ENCODE measurements at places on chromosomes 1 and 21.

- no peak for DNase-seq
Measured at GRCh38 chr1:24702511-24703293, 42.5 kb upstream of the CLIC4 start.

DNA sequence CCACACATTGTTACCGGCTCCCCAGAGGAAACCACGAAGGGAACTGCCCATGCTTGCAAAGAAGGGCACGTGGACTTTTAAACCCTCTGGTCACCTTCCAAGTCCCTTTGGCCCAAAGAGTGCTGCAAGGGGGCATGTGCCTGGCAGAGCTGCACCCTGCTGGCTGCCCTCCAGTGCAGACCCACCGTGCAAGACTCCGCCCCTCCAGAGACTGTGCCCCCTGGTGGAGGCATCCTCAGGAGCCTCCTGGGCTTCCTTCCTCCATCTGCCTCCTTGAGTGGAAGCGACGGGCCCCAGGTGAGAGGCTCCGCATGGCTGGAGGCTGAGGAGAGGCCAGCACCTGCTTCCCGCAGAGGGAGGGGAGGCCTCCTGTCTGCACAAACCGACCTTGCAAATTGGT is 100.6 kb downstream of the CRYAA start:
- DNase-seq: no peak

- no peak for DNase-seq
Measured at GRCh38 chr1:10399444-10399941, 629 bp downstream of the PGD start.

- DNase-seq: no peak
Measured at GRCh38 chr1:164613176-164613575, 54.2 kb downstream of the PBX1 start.

DNA sequence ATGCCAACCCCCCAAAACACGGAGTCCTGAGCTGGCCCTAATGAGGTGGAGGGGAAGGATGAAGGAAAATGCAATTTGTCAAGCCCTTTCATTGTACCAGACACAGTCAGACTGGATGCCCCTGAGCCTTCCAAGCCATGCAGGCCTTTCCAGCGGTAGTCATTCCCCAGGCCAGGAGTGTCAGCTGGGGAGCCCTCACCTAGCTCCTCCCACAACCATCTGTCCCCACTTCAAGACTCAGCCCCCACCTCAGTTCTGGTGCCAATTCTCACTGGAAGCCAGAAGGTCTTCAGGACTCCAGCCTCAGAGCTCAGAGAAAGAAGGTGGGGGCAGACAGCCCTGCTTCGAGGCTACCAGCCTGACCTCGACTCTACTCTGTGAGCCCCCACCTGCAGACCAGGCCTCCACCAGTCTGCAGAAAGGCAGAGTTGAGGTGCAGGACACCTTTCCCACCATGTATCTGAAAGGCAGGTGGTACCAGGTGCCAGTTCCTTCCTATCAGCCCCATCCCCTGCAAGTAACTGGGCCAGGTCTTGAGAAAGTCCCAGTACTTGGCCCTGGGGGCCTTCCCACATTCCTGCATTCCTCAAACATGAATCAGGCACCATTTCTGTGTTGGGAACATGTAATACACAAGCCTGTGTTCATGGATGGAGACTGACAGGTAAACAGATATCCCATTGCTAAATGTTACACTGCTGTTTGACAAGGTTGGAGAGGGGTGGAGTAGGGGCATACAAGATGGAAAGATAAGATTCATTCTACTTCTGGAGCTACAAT is 180.6 kb upstream of the EDN2 start:
- no peak for DNase-seq

DNA sequence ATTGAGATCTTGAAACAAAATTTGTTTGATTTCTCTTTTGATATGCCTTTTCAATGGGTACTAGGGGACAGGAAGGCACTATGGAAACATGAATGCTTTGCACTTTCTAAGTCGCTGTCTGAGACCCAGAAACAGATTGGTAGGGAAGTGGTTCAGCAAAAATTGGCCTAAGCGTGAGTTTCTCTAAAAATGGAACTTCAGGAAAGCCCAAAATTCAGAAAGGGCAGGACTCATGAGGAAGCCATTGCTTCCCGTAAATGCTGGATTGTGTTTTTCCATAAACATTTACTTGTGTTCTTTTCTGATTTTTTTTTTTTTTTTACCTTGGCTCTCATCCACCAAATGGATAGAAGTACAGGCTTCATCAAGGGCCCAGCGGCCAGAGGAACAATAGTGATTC is 123.7 kb upstream of the ATP1B1 start:
- DNase-seq: no peak

DNA sequence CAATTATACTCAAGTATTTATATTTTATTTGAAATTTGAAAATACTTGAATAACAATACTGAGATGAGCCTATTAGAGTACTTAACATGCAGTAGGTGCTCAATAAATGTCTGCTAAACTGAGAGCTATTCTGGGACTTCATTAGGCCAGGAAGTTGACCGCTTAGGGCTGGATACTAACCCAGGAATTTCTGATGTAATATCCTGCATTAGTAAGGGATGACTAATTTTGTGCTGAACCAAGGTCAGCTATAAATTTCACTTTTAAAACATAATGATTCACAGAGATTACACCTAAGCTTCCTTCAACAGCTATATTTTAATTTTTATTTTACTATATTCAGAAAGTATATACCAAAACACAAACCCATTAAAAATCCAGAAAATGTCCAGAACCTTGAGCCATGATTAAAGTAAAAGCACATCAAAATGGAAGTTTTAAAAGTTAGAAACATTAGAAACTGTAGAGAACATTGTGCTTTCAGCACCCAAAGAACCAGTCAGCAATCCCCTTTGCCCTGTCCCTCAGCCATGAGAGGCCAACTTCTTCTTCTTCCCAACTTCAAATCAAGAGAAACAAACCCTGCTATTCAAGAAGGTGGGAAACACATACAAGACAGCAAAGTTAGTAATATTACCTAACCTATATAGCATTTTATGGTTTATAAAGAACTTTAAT is 35.4 kb downstream of the WNT2B start:
- no peak for DNase-seq

DNA sequence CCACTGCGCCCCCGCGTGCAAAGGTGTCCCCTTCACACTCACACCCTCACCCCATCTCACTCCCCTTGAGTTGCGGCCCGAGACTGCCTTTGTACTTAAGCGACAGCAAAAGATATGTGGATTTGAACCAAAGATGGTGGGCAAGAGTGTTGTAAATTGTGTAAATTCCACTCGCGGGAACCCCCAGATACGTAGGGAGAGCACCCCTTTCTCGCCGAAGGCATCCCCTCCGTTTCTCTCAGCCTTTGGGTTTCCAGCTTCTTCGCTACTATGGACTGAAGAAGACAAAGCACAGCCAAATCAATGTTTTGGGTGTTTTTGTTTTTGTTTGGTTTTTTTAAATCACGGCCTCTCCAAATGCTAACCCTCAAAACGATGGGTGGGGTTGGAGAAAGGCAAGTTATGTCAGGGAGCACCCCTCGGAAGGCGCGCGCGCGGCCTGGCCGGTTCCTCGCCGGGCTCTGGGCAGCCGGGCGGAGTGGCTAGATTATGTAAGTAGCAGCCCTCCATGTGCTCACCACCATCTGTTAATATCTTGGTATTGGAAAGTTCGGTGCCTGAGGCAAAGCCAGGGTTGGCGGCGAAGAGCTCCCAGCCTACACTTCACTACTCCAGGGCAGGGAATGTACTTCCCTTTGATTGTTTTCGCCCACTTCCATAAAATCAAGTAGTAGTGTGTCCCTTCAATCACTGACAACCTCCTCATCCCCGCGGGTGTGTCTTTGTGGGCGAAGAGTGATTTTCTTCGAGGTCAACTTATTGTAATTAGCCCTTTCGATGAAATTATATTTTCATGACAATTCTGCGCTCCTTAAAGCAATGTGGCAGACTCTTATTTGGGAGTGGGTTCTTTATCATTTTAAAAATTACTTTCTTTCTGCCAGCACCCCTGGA is 4.0 kb upstream of the PROX1 start:
- DNase-seq: no peak

Data from amygdala (tissue), 56 donors.